ENCODE measurements at places on chromosomes 5 and 9.

GRCh38 chr5:52693280-52693679 lies 94.4 kb upstream of the ITGA1 start:
- peak; percentile 15 for DNase-seq

DNA sequence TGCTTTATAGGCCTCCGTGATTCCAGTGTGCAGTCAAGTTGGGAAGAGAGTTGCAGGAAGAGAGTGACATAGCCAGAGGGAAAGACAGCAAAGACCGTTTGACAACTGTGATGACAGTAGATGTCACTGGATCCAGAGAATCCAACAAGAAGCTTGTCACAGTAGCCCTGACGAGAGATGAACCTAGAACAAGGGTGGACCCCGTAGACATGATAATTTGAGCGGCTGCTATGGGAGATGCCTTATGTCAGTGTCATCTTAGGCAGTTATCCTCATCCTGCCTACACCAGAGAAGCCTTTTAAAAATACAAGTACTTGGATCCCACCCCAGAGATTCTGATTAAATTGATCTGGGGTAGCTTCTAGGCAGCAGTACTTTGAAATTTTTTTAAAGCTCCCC lies 125.4 kb downstream of the AOPEP start:
- DNase-seq, result no peak

DNA sequence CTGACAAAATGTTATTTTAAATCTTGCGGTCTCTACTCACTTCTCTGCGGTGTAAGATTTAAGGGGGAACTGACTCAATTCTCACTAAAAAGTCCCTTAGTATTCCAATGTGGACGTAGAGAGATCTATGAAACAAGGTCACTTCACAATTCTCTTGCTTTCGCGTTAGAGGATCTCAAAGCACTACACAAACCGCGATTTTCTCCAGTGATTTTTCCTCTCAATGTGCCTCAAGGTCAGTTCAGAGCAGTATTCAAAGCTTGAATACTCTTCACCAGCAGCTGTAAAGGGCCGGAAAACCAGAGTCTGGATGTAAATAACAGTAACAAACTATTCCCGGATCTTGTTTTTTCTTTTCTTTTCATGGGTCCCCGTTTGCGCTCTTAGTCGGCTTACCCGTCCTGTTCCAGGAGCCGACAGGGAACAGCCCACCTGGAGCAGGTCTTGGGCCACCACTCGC lies 128.2 kb downstream of the TMEM161B start:
- DNase-seq, result no peak

DNA sequence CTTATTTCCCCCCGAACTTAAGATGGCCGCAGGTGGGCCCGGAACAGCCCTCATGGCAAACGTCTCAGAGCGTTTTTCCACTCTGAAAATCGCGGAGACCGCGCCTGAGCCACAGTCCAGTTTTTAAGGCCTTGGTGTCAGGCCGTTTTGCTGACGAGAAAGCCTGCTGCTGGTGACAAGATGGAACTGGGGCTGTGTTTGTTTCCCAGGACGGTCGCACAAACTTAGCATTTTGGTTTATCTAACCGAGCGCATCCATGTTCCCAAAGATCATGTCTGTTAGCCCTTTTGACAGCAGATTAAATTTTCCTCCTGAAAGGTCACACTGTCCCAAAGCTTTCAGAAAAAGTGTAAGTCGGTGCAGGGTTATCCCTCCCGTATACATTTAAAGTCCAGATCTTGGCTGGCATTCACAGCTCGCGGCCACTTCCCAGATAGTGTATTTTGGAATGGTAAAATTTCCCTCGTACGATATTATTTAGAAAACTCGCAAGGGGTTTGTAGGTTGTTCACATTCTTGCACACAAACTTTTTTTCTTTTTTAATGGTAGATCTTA lies 812 bp downstream of the SREK1 start:
- DNase-seq, result no peak
